Choroid plexus epithelial cell (primary cell): ENCODE measurements at places on chromosomes 5 and 9.
A peak's percentile ranks its signal among the peaks of the same experiment; 100 is the strongest.

DNA sequence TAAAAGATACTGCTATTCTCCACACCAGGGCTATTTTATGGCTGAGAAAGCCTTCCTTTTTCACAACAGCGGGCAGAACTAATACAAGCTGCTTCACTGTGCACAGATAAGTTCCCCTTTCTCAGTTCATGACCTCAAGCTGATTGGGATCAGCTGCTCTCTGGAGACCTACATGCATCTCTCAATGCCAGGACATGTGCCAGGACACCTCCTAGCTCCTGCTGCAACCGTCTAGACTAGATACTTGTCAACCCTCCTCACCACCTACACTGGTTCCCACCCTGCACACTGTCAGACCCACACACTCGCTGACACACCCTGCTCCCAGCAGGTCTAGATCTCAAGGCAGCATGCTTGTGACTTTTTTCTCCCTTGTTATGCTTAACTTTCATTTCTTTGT lies 39.8 kb downstream of the STARD4 start:
- no peak for DNase-seq

- no peak for DNase-seq
Observed at GRCh38 chr9:89011683-89012082, 20.4 kb downstream of the S1PR3 start.

GRCh38 chr5:41908374-41909079 lies 4.4 kb downstream of the RIMOC1 start:
- peak; percentile 72 for DNase-seq

DNA sequence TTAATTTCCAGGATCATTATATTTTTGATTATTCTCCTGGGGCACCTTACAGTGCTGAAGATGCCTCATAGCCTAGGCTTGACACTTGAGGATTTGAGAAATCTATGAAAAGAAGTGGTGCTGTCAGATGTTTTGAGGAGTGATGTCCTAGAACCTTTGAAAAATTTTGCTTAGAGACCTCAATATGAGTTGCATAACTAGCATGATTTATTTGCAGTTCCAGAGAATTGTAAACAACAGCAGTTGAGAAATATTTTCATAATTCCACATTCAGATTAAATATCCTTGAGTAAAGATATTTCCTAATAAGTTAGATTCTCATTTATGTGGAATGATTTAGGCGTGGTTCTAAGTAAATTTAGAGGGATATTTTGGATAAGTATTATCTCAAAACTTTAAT lies 225.8 kb downstream of the ADAMTSL1 start:
- DNase-seq = no peak

DNA sequence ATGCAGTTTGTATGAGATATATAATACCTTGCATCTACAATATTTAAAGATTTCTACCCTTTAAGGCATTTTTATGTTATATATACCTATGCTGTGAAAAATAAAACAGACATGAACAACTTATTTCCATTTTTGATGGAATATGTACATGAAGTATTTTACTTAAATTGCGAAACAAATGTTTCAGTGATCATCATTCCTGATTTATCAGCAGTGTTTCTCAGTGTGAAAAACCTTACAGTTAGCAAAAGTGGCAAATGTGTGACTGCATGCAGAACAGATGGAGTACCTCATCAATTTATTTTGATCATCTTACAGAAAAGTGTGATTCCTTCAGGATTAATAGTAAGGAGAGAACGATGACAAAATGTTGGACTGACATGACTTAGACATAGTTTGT lies 43.1 kb downstream of the PRR16 start:
- peak; percentile 14 for DNase-seq
